ENCODE measurements at places on chromosomes 12 and 14.

GRCh38 chr12:63224396-63224795 is 73.4 kb upstream of the AVPR1A start:
- no peak for DNase-seq

DNA sequence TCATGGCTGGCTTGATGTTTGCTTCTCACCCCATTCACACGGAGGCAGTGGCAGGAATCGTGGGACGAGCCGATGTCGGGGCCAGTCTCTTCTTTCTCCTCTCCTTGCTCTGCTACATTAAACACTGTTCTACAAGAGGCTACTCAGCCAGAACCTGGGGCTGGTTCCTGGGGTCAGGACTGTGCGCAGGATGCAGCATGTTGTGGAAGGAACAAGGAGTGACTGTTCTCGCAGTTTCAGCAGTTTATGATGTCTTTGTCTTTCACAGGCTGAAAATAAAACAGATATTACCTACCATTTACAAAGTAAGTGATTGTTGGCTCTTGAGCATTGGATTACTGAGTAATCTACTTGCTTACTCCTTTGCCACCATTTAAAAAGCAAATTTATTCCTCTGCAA is 170.6 kb downstream of the TMTC2 start:
- DNase-seq = no peak

DNA sequence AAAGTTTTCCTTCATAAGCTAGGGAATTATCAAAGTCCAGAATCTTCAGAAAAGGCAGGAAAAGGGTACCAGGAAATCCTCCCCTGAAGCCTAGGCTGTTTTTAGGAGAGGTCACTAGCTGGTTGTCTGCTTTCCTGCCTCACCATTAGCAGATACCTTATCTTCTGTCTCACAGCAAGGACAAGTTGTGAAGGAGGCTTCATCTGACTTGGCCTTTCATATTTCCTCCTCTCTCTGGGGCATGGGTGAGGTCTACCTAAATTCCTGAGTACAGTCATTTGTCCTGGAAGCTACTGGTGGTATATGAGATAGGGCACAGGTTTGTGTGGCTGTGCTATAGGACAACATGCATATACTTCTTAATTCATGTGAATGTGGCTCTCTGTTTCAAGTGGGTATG is 2.3 kb downstream of the FOXJ2 start:
- DNase-seq = no peak

GRCh38 chr12:105738051-105738450 is 400.7 kb downstream of the NUAK1 start:
- no peak for DNase-seq

GRCh38 chr14:99143126-99143525 is 128.9 kb downstream of the BCL11B start:
- no peak for DNase-seq

GRCh38 chr12:92445253-92446082 is 257.3 kb upstream of the PLEKHG7 start:
- no peak for DNase-seq

- DNase-seq = no peak
Measured at GRCh38 chr12:52199294-52199919, 7.6 kb upstream of the KRT80 start.

DNA sequence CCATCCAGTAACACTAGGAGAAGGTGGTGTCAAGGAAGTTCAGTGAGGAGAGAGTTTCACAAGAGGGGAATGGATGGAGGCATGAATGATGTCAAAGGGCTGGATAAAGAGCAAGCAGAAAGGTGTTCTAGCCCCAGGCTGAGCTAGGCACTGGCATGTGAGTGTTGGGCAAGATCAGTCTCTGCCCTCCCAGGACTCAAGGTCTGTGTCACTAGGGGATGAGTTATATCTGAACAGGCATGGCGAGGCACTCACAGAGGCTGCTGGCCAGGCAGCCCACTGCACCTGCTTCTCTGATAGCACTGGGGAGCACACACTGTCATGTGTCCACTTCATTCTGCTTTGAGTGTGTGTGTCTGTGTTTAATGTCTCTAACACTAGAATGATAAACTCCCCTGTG is 903.8 kb downstream of the BCL11B start:
- DNase-seq = no peak

DNA sequence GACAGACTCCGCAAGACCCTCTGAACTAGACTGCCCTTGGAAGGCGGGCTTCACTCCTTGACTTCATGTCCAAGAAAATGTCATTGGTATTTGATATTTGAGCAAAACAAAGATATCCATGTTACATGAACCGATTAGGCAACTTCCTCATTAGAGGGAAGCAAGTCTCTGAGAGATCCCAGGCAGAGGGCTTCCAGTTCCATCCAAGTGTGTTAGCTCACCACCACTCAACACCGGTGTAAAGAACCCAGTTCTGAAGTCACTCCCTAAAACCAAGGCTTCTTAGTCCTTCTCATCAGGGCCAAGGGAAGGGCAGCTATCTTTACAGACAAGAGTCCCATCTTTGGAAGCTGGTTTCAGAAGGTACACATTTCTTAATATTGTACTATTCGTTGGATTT is 87.2 kb upstream of the CDKN3 start:
- DNase-seq = no peak

- DNase-seq = no peak
Measured at GRCh38 chr12:131597333-131597732, 113.6 kb upstream of the SFSWAP start.

- DNase-seq = no peak
Measured at GRCh38 chr14:33406766-33407165, 468.1 kb downstream of the NPAS3 start.

DNA sequence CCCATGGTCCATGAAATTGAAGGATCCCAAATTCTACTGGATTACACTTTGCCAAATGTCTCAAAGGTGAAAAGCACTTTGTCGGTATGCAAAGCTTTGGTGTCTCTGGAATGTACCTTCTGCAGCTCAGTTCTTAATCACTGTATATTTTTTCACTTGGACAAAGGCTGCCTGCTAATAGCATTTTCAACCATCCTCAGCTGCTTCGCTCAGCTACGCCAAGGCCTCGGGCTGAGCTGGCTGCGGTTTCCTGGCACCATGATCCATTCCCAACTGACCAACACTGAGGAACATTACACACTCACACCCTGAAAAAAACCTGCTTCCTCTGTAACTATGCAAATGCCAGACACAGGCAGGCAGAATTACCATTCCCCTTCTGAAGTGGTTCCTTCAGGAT is 335.2 kb downstream of the DPF3 start:
- no peak for DNase-seq

- no peak for DNase-seq
Measured at GRCh38 chr14:93114713-93115068, 1.0 kb downstream of the ITPK1 start.

- no peak for DNase-seq
Measured at GRCh38 chr14:95260537-95261361, 59.0 kb downstream of the CLMN start.

GRCh38 chr14:75220156-75220555 is 43.7 kb upstream of the TMED10 start:
- no peak for DNase-seq

- DNase-seq = no peak
Measured at GRCh38 chr12:110182281-110182680, 58.1 kb downstream of the IFT81 start.

DNA sequence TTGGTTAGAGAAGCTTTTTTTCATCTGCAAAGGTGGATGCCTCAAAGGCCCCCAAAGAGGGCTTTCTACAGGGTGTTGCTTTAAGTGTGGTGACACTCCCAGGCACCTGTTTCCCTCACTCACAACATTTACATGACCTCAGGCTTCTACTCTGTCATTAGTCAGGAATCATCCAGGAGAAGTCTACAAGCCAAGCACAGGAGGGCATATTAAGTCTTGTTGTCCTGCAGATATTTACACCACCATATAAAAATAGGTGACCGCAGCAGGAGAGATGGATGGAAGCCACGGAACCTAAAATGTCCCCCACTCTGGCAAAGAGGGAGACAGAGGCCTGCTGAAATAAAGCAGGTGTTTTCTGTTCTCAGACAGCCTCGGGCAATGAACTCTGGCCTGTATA is 7.5 kb upstream of the DPF3 start:
- DNase-seq = no peak

- DNase-seq = no peak
Measured at GRCh38 chr14:39154594-39155189, 15.4 kb downstream of the TRAPPC6B start.

GRCh38 chr14:22651586-22651985 is 7.4 kb upstream of the OR6J1 start:
- no peak for DNase-seq

- DNase-seq = no peak
Measured at GRCh38 chr12:32457251-32458025, 58.1 kb downstream of the FGD4 start.

DNA sequence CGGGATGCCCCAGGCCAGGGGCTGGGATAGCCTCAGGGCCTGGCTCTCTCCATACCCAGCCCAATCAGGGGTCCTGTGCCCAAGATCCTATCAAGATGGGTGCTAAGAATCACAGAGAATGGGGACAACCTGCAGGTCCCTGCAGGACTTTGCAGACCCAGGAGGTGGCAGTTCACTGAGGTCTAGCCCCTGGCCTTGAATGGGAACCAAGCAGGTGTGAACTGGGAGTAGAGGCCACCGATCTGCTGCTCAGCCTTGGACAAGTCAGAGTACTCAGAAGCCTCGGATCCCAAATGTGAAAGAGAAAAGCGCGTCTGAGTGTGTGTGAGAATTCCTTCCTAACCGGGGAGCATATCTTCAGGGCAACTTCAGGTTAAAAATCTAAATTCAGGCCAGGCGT is 76.2 kb downstream of the ARL6IP4 start:
- DNase-seq = no peak

DNA sequence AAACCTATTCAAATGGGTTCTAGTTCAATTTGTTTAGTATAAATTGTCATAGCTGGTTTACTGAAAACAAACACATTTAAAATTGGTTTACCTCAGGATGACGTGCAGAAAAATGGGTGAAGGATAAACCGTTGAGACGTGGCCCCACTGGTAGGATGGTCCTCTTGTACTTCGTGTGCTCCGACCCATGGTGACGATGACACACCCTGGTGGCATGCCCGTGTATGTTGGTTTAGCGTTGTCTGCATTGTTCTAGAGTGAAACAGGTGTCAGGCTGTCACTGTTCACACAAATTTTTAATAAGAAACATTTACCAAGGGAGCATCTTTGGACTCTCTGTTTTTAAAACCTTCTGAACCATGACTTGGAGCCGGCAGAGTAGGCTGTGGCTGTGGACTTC is 8.3 kb downstream of the CALM1 start:
- DNase-seq = no peak

- DNase-seq = no peak
Measured at GRCh38 chr12:119423285-119423684, 88.8 kb downstream of the CCDC60 start.

- no peak for DNase-seq
Measured at GRCh38 chr12:84732828-84733340, 179.7 kb downstream of the SLC6A15 start.

GRCh38 chr12:503111-503761 is 43.5 kb downstream of the B4GALNT3 start:
- DNase-seq = no peak

DNA sequence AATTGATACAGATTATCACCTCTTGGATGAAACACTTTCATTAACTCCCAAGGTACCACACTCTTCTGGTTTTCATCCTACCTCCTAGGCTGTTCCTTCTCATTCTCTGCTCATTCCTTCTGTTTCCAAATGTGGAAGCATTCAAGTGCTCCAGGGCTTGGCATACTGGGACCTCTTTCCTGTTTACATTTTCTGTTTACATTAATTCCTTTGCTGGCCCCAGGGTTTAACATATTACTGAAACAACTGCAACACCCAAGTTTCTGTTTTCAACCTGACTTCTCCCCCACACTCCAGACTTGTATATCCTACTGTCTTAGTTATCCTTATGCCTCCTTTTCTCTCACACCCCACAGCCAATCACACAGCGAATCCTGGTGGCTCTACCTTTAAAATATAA is 386.3 kb upstream of the GARIN6 start:
- no peak for DNase-seq

GRCh38 chr14:52801014-52801712 is 9.8 kb upstream of the GNPNAT1 start:
- DNase-seq = no peak

DNA sequence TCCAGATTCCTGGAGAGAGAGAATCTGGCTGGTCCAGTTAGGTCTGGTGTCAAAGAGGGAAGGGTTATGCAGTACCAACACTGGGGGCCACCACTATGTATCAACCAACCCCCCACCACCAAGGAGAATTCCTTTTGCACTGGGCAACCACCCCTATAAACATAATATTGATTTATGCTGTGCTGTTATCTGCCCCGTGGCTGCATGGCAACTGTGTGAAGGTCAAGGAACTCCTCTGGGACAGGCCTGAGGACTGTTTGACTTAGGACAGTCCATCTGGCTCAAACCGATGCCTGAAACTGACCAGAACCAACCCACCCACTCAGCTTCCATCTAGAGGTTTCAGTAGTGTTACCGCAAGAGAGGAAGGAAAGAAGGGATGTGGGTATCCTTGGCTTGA is 20.5 kb downstream of the PLEKHH1 start:
- DNase-seq = no peak

GRCh38 chr12:21659383-21659782 is 1.7 kb upstream of the LDHB start:
- DNase-seq = no peak

DNA sequence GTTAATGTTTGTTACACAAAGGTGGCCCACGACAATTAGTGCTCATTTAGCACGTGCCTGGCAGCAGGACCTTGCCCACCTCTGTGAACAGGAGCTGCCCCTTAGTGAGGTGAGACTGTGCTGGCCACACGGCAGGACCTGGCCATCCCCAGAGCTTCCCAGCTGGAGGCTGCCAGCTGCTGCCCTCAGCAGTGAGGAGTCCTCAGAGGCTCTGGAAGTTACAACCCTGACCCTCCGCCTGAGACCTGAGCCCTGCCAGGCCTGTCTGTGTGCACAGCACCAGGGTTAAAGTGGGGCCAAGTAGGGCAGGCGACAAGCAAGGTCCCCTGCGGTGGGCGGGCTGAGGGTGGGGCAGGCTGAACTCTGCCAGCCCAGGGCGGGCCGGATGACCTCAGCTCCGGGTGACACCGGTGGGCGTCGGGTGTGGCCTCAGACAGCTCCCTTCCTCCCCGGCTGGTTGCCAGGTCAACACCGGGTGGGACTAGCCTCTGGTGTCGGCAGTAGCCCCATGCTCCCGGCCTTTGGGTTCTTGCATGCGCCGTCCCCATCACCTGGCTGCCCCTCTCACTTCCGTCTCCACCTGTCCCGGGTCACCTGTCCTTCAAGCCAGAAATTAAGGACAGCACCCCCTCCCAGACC is 9.2 kb upstream of the LBHD2 start:
- DNase-seq = no peak

- no peak for DNase-seq
Measured at GRCh38 chr14:72451054-72451972, 442.6 kb downstream of the DPF3 start.

GRCh38 chr12:123223241-123223668 is 9.7 kb downstream of the MPHOSPH9 start:
- no peak for DNase-seq

GRCh38 chr12:49537752-49538509 is 899 bp upstream of the KCNH3 start:
- no peak for DNase-seq

- no peak for DNase-seq
Measured at GRCh38 chr14:52268279-52269061, 972 bp downstream of the PTGDR start.

GRCh38 chr14:29584992-29585391 is 342.7 kb downstream of the PRKD1 start:
- no peak for DNase-seq

Measured in mesothelial cell of epicardium (in vitro differentiated cells).